Esophagus squamous epithelium (tissue), 5 donors: ENCODE measurements at places on chromosomes 3 and 15.

DNA sequence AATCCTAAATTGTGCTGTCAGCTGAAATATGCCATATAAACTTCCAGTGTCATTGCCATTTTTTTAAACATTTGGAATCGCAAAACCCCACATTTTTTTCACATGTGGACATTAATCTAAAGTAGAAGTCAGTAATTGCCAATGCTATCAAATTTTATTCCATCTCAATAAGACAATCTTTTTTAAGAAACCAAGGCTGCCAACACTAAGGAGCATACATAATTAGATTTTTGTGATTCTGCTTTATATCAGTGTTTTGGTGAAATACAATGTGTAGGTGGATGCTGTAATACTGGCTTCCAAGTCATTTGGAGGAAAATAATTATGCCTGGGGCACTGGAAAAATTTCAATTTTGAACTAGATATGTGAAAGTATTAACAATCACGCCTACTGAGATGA, 256.7 kb downstream of the ZPLD1 start:
- no peak for DNase-seq

GRCh38 chr15:79582650-79583049, 150.5 kb downstream of the MINAR1 start:
- DNase-seq, result no peak

DNA sequence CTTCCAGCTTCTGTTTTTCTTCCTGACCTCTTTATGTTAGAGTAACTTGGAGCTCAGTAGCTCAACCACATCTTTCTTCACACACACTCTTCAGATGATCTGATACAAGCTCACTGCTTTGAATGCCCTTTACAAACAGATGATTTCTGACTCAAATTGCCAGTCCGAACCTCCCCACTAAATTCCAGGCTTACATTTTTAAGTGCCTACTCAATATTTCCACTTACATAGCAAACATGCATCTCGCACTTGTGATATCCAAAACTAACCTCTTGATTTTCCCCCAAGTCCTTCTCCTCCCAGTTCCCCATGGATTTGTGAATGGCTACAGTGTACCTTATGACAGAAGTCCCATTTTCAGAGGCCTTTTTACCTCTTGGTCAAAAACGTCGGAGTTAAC, 139.1 kb downstream of the GBE1 start:
- DNase-seq, result no peak

DNA sequence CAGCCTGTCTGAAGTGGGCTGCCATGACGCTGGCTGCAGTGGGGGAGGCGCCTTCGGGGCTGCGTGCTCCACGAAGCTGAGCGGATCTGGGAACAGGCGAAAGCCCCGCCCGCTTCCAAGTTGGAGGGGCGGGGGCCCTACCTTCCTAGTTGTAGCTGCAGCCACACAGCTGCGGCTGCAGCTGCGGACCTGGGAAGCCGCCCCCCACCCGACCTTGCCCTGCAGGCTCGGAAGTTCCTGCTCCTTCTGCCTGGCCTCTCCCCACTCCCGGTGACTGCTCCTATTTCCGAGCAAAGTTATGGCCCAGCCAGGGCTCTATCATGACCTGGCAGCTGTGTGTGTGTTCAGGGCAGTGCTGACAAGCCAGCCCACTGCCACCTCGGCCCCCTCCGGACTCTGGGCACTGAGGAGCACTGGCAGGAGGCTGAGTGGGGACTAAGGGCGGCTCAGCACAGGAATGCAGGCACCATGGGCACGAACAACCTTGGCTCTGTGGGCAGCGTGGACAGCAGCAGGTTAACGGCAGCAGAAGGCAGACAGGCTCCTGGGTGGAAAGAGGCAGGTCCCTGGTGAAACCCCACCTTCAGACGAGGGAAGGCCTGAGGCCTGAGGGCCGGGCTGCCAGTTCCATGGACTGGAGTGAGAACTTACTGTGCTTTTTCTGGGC, 352.4 kb upstream of the TMCO5A start:
- DNase-seq, result no peak

DNA sequence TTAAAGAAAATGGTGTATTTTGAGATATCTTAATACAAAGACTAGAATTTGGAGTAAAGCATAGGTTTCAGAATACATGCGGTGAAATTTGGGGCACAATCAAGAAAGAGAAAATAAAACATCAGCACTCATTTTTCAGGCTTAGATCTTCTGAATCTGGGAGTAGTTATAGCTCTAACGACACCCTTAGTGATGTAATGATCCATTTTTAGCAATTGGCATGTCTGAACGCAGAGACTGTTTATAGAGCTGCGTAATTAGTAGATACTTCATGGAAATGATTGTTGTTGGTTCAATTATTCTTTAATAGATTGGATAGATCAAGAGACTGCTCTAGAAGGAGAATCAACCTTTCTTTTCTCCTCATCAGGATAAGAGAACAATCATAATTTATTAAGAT, 47.5 kb upstream of the SNRK start:
- DNase-seq, result no peak

DNA sequence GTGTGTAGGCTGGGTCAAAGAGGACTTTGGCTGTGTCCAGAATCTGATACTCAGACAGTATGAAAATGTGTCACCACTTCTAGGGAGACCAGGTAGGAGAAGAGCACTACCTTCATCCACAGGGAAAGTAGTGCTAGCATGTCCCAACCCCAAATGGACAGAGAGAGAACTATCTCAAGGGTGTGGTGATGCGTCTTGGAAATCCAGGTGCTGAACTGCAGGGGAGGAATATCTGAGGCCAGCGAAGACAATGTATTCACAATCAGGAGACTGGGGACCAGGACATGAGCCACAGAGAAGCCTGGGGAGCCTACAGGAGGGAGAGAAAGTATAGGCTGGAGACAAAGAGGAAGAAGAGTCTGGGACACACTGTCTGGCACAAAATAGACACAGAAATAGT, 152.0 kb upstream of the WNT5A start:
- no peak for DNase-seq

GRCh38 chr3:25663347-25663868, 1.3 kb downstream of the TOP2B start:
- DNase-seq, result no peak

GRCh38 chr3:191387441-191388077, 57.2 kb upstream of the UTS2B start:
- DNase-seq, result no peak

- DNase-seq, result no peak
Measured at GRCh38 chr15:42140383-42141070, 15.9 kb downstream of the PLA2G4F start.

DNA sequence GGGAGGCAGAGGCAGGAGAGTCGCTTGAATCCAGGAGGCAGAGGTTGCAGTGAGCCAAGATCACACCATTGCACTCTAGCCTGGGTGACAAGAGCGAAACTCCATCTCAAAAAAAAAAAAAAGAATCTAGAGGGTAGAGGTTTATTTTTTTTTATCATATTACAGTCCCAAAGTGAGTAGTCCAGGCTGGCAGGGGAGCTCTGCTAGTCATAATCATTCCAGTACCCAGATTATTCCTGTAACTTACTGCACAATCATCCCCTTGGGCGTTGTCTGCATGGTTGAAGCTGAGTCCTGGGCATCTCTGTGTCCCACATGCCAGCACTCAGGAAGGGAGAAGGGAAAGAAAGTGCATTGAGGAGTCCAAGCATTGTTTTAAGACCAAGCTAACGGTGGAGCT, 8.5 kb downstream of the CRELD1 start:
- DNase-seq, result no peak

DNA sequence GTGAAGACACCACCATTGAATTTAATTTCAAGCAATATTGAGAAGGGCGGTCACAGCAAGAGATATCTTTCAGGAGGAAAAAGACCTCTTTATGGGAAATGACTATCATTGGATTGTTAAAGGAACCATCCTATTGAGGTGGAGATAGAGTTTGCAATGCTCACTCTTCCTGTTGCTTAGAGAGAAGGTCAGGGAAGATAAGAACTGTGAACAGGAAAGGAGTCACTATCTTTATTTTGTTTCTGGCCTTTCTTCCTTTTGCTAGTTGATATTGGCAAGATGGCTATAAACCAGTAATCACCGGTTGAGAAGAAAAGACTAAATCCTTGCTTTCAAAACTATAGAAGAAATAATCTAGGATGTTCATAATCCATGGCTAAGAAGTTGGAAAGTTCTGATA, 112.1 kb upstream of the TMEM108 start:
- no peak for DNase-seq

- DNase-seq, result no peak
Measured at GRCh38 chr3:158267015-158267414, 157.1 kb downstream of the RSRC1 start.

DNA sequence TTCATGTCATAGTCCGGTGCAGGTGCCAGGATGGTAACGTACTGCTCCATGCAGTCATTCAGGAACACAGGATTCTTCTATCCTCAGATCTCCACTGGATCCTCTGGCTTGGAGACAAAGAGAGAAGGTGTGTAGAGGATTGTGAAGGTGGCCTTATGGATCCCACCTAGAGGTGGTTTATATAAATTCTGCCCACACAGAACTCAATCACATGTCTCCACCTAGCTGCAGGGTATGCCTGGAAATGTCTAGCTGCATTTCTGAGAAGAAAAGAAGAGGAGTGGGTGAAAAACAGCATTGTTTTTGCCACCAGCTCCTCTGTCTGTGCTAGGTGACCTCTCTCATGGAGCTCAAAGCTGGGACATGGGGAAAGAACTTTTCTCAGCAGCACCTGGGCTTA, 478.7 kb downstream of the PDCD6IP start:
- DNase-seq, result no peak

- no peak for DNase-seq
Measured at GRCh38 chr3:81295906-81296577, 465.4 kb downstream of the GBE1 start.

DNA sequence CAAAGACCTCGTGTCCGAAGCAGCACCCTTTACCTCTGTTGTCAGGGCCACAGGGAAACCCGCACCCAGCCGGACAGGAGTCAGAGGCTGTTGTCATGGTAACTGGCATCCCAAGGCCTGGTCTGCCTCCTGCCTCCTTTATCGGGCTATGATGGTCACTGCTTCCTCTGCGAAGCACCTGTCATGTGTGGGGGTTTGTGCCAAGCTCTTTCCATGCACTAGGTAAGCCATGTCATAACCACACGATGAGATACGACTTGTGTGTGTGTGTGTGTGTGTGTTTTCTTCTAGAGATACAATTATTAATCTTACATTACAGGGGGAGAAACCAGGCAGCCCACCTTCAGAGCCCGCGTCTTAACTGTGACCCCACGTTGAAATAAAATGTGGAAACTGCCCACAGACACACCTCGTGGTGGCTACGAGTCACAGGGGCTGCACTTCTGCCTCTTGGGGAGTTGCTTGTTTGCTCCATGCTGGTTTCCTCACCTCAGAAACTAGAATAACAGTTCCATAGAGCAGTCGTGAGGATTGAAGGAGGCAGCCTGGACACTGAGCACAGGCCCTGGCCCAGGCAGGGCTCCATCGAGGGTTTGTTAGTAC, 18.0 kb downstream of the ZDHHC19 start:
- DNase-seq, result no peak

DNA sequence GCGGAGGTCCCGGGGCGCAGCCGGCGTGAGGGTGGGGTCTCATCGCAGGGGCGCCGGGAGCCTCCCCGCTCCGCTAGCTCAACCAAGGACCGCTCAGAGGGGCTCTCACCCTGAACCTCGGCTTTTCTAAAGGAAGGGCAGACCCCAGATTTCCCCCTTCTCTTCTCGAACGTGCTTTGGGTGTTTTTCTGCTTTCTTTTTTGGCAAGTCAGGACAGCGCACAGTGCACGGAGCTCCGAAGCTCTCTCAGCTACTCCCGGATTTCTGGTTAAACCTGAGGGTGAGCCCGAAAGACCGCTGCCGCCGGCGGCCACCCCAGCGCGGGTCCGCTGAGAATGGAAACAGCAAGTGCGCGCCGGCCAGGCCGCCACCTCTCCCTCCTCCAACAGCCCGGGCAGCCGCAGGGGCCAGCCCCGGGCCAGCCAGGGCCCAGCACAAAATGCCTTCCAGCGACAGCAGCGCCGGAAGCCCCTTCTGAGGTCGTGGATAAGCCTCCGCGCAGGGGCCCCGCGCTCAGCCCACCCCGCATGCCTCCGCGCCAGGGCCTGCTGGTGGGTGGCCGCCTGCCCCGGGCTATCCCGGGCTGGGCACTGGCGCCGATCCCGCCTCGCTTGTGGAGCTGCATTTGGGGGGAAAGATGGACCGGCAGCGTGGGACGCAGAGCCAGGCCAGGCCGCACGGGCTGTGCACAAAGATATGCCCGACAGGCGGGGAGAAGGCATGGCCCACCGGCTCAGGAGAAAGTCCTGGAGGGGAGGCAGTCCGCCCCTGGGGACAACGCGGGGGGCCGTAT, 8.2 kb upstream of the OCA2 start:
- no peak for DNase-seq

DNA sequence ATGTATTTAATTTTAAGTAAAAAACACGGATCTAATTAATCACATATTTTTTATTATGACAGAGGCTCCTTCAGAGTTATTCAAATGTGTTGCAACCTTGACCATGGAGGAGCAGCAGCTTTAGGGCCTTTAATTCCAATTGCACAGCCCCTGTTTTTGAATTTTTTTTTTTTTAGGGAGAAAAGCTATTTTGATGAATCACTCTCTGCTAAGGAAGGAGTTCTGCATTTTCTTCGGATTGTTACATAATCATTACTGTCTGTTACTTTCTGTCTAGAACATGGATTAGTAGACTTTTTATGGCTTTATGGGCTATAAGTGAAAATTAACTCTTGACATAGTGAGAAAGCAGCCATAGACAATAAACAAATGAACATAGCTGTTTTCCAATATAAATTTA, 90.8 kb downstream of the MCTP2 start:
- DNase-seq, result no peak

GRCh38 chr3:12966847-12967605, 106.2 kb downstream of the IQSEC1 start:
- no peak for DNase-seq

- DNase-seq, result no peak
Measured at GRCh38 chr15:57563416-57563815, 28.3 kb upstream of the MYZAP start.

DNA sequence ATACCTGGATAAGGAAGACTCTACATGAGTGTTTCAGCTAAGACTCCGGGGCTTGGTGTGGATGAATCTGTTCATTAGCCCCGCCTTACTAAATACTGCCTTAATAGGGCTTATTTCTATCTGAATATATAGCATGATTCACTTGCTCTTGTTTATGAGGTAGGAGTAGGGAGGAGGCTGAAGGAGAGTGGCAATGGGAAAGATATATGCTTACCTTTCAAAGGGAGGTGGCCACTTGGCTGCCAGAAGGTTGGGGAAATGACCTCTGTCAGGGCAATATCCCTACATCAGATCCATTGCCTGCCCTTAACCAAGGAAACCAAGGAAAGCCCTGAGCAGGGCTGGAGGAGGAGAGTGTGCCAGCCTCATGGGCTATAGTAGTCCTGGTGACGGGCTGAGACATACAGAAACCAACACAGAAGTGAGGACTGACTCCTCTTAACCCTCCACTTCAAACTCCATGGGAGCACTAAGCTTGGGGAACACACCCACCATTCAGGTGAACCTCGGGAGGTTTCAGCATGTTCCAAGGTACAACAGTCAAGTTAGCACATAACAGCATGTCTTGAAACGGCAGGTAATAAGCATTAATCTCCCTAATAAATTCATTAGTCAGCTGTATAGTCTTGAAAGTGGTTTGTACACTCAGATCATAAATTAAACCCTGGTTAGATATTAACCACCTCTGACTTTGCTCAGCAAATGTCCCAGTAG, 80.1 kb downstream of the EOMES start:
- no peak for DNase-seq

GRCh38 chr15:23566651-23567050, 1.2 kb downstream of the MKRN3 start:
- no peak for DNase-seq

GRCh38 chr3:95272781-95273180, 1209.9 kb downstream of the NSUN3 start:
- no peak for DNase-seq

GRCh38 chr3:184234224-184234623, 4.8 kb downstream of the VWA5B2 start:
- DNase-seq, result no peak

GRCh38 chr15:100687582-100688141, 85.3 kb downstream of the ASB7 start:
- no peak for DNase-seq
